D721Med (cell line): ENCODE measurements at places on chromosomes 1 and 21.

DNA sequence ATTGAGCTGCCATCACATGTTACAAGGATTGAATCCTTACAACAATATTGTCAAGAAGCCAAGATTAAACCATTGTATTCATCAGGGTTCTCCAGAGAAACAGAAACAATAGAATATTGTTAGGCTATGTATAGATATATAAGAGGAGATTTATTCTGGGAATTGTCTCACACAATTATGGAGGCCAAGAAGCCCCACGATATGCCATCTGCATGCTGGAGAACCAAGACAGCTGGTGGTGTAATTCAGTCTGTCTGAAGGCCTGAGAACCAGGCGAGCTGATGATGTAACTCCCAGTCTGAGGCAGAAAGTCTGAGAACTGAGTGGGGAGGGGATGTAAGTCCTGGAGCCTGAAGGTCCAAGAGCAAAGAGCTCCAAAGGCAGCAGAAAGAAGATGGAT, 14.5 kb upstream of the TTF2 start:
- no peak for DNase-seq

- DNase-seq: no peak
Measured at GRCh38 chr1:243526180-243526579, 270.3 kb downstream of the SDCCAG8 start.

GRCh38 chr1:109821831-109822745, 58.4 kb upstream of the EPS8L3 start:
- DNase-seq: no peak

- no peak for DNase-seq
Measured at GRCh38 chr1:154384650-154385489, 20.3 kb upstream of the IL6R start.

- DNase-seq: no peak
Measured at GRCh38 chr1:94927405-94928175, 680 bp upstream of the CNN3 start.

DNA sequence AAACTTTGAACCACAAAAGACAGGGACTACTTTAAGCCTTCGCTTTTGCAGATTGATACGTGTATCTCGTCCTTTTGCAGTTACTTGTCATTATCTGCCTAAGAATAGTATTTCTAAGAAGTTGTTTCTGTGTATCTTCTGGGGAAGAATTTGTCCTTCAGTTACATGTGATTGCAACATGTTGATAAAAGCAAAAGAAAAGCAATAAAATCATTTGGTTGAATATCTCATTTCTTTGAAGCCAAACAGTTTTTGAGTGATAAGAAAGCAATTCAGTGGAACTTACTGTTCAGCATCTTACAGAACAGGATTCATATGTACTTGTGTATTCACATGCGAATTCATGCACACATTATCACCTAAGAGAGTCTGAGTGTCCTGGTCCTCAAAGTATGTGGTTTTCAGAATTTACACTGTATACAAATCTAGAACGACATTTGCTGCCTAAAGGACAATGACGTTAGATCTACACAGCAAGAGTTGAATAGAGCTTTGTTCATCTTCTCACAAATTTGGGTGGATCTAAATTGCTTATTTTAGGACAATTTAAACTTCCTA, 66.7 kb upstream of the MRPS6 start:
- DNase-seq: no peak

DNA sequence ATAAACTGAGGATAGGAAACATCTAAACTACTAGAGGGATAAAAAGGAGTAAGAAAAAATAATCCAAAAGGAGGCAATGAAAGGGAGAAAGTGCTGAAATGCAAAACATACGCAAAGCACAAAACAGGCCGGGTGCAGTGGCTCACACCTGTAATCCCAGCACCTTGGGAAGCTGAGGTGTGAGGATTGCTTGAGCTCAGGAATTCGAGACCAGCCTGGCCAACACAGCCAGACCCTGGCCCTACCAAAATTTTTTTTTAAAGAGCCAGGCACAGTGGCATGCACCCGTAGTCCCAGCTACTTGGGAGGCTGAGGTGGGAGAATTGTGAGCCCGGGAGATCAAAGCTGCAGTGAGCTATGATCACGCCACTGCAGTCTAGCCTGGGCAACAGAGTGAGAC, 10.5 kb downstream of the SPOCD1 start:
- no peak for DNase-seq

- no peak for DNase-seq
Measured at GRCh38 chr1:115531631-115532264, 110.0 kb upstream of the VANGL1 start.

DNA sequence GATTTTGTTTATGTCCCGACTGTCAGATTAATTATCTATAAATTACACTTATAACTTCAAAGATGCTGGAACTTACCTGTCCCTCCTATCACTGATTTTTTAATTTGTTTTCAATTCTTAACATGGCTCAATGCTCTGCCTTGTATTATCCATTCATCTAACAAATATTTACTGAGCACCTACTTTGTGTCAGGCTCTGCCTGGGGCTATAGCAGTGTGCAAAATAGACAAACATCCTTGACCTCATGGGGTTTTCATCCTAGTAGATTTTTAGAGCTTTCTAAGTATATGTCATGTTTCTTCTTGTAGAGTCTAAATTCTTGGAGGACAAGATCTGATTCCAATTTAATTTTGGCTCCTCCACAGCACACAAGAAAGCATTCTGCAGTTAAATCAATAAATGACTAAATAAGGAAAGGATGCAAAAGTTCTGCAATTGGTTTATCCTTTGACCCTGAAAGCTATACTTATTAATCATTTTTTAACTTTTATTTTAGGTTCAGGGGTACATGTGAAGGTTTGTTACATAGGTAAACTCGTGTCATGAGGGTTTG, 10.8 kb upstream of the SMYD2 start:
- no peak for DNase-seq

DNA sequence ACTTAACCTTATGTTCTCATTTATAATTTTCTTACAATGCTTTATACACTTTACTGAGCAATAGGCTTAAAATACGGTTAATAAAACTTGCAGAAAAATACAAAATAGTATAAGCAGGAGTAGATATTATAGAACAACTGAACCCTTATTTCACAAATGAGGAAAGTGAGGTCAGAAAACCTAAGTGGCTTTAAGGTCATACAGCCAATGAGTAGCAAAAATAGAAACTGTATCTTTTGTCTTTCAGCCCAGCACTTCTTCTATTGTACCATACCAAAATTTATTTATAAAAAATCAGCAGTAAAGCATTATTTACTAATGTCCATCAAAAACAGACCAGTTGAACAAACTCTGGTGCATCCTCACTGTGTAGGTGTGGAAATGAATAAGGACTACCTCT, 11.6 kb downstream of the FBXO42 start:
- no peak for DNase-seq

- no peak for DNase-seq
Measured at GRCh38 chr1:198700396-198700795, 61.6 kb downstream of the PTPRC start.

- no peak for DNase-seq
Measured at GRCh38 chr1:154867841-154868605, 2.1 kb downstream of the KCNN3 start.

DNA sequence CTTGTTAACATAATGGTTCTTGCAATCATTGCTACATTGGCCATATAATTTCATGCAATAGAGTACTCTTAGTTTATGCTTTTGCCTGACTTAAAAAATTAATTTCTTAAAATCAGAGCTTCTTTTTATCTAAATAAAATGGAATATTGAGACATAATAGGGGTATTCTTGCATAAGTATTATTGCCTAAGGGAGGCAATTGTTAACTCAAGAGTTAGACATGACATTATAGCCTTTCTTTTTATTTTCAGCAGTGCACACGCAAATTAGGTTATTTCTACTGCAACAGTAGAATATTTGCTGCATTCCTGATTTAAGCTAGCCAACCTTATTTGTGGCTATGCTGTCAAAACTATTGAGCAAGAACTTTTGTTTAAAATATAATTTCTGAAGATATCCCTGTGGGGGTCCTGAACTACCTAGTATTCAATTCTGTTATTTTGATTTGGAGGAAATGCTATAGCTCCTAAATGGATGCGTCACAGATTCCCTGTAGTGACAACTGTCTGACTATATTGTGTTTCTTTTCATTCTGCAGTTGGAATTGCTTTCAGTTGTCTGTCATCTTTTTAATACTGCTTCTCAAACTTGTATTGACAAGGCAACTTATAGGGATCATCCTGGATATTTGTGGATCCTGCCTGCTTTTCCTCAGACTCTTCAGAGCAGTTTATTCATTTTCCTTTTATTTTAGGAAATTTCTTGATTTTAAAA, 211.0 kb downstream of the PATJ start:
- no peak for DNase-seq

DNA sequence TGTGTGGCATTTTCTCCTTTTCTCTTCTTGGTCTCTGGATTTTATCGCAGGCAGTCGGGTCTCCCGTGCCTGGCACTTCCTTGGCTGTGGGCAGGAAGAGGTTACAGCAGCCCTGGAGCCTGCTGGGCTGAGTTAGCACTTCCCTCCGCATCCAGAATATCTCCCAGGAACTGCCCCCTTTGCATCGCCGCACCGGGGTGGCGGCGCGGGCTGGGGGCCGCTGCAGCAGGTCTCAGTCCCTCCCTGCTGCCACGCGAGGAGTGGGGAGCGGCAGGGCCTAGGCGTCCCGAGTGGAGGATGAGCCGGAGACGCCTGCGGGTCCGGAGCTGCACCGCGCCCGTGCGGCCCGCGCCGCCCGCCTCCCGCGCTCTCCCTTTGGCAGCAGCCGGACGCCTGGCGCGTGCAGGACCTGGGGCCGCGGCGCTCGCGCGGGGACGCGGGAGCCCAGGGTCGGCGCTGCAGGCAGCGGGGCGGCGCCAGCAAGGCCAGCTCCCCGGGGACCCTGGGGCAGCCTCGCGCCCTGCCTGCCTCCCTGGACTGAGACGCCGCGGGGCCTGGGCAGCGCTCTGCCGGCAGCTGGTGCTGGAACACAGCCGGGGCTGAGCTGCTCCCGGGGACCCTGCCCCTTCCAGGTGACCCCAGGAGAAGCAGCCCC, 192.8 kb downstream of the PRDM2 start:
- no peak for DNase-seq

- no peak for DNase-seq
Measured at GRCh38 chr1:201656311-201657032, 117.5 kb downstream of the NAV1 start.

DNA sequence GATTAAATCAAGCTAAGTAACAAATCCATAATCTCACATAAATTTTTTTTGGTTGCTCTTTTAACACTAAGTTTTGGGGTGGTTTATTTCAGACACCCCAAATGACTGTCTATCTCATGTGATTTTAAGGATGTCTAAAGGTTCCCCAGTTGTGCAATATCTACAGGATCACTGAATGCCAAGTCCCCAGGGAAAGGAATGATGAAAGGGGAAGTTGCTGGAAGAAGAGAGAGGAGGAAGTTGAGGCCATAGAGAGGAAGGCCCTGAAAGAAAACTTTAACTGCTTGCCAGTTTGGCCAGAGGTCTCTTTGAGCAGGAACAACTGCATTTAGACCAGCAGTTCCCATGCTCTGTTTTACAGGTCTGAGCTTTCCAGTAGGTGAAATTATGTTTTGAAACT, 27.5 kb upstream of the SLC19A2 start:
- no peak for DNase-seq

DNA sequence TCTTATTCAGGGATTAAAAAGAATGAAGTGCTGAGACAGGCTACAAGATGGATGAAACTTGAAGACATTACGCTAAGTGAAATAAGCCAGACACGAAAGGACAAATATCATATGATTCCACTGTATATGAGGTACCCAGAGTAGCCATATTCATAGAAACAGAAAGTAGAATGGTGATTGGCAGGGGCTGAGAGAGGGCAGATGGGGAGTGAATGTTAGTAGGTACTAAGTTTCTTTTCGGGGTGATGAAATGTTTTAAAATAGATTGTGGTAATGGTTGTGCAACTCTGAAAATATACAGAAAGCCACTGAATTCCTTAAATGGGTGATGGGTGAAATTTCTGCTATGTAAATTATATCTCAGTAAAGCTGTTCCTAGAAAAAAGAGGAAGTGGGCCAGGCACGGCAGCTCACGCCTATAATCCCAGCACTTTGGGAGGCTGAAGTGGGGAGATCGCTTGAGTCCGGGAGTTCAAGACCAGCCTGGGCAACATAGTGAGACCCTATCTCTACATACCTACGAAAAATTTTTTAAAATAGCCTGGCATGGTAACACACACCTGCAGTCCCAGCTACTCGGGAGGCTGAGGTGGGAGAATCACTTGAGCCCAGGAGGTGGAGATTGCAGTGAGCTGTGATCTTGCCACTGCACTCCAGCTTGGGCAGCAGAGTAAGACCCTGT, 15.9 kb downstream of the SLC27A3 start:
- no peak for DNase-seq

DNA sequence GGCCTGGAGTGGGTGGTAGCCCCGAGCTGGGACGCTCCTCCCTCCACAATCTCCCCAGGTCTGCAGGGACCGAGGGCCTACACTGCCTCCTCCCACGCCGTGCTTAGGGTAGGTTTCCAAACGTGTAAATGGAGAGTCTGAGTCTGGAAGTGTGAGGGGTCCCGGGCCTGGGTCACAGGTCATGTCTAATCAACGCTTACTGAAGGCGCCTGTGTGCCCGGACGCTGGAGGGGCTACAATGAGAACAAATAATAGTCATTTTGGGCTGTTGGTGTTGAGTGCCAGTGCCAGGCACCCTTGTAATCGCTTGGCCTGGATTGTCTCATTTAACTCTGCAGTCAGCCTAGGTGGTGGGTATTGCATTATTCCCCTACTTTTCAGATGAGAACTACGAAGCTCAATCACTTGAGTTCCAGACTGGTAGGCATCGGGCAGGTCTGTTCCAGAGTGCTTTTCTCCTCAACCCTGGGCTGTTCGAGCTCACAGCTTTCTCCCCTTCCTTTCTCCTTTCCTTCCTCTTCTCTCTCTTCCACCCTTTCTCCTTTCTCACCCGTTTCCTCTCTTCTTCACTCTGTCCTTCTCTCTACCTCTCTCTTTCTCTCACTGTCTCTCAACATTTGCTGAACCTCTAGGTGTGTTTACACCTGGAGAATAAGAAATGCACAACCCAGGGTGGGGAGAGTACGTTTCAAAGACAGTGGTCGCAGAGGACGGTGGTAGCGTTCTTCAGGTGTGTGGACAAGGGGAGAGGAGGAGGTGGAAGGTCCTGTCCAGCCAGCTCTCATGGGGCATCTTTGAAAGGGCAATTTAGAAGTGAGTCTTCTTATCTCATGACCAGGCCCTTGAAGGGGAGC, 883 bp downstream of the SLC66A1 start:
- DNase-seq: no peak

DNA sequence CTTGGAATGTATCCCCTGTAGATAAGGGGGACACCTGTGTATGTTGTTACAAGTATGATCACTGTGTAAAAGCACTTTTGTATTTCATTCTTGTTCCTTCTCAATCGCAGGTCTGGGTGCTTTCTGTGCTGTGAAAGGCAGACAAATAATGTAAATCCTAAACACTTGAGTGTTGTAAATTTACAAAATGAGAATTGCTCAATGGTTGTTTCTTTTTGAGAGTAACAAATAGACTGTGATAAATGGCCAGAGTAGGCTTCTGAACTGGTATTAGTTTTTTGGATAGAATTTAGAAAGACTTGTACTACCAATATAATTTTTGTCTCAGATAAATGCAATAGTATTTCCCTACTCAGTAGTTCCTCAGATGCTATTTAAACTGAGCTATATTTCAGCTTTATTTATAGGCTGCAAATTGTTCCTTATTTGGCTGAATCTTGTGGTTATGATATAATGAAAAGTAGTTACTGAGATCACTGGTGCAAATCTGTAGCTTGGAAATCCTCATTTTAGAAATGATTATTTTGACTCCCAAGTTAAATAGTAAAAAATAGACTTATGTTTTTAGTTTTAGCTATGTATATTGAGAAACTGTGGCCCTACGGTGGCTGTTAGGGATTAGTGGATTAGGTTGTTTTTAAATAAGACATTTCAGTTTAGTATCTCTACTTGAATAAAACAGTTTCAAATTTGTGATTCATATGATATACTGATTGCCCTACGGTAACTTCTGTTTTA, 9.2 kb downstream of the BACH1 start:
- no peak for DNase-seq
